GOT3 (cell line): ENCODE measurements at places on chromosomes 6 and 20.

GRCh38 chr20:2507875-2508630 is 662 bp downstream of the ZNF343 start:
- no peak for DNase-seq

- DNase-seq = no peak
Observed at GRCh38 chr6:155110721-155111120, 115.6 kb downstream of the TIAM2 start.

GRCh38 chr20:1907586-1907985 is 12.4 kb downstream of the SIRPA start:
- DNase-seq = no peak

DNA sequence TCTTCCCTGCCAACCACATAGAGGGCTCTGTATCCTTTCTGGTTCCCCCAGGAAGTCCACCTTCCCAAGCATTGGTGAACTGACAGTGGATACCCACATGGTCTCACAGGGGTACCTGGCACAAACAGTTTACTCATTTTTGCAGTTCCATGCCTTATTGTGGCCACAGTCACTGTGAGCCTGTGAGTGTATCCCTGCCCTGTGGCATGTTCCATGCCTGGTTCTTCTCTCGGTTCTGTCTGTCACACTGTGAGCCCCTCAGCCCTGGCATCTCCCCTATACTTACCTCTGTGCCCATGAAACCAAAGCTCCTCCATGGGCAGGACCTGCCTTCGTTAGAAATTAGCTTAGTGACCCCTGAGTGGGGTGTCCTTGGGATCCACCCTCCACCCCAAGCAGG is 107.8 kb downstream of the TOX2 start:
- DNase-seq = no peak

GRCh38 chr6:66662196-66662595 is 955.2 kb upstream of the EYS start:
- no peak for DNase-seq

- DNase-seq = no peak
Observed at GRCh38 chr6:118220429-118221128, 313.5 kb downstream of the SLC35F1 start.

DNA sequence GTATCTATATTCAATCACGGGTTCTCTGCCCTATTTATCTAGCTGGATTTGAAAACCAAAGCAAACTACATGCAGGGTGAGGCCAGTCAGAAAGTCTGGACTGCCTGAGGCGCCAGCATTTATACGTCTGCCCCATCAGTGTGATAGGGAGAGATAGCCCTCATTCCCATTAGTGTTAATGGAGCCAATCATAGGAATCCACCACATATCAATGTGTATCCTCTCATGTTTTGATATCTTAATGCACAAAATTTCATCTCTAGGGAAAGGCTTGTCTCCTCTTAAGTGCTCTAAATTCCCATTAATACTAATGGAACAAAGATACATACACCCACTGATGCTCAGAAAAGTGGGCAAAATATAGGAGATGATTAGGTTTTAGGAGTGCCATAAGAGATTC is 376.2 kb downstream of the BTBD3 start:
- DNase-seq = no peak

DNA sequence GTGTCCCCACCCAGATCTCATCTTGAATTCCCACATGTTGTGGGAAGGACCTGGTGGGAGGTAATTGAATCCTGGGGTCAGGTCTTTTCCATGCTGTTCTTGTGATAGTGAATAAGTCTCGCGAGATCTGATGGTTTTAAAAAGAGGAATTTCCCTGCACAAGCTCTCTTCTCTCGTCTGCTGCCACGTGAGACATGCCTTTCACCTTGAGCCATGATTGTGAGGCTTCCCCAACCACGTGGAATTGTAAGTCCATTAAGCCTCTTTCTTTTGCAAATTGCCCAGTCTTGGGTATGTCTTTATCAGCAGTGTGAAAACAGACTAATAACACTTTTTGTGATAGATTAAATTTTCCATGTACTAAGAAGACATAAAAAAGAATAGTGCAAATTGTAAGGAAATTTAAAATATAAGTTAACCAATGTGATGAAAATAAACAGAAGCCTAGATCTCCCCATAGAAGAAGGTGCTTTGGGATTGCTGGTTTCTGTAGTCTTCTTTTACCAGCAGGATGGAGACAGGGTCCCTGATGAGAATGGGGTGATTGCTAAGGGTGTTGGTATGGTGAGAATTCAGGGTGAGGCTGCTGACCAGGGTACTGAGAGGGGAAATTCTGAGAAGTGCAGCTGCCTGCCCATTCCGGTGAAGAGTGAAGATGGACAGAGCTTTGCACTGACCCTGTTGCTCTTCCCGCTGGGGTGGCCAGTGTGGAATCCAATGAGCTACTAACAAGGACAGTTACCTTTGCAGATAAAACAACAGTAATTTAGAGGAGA is 50.7 kb downstream of the BMP2 start:
- no peak for DNase-seq

DNA sequence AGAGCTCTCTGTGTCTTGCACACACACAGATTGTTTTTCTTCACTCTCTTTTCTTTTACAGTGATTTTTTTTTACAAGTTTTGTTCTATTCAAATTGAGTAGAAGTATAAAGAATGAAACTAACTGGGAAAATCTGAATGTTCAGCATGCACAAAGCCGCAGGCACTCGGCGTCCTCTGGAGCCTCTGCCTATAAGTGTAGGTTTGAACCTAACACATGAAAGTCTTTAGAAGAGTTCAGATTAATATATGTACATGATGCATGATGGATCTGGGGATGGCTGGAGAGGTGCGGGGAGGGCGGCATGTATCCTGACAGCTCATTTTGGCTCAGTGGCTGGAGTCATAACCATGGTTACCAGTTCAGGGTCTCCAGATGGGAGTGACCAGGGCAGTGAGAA is 301.1 kb upstream of the CDH4 start:
- DNase-seq = no peak

DNA sequence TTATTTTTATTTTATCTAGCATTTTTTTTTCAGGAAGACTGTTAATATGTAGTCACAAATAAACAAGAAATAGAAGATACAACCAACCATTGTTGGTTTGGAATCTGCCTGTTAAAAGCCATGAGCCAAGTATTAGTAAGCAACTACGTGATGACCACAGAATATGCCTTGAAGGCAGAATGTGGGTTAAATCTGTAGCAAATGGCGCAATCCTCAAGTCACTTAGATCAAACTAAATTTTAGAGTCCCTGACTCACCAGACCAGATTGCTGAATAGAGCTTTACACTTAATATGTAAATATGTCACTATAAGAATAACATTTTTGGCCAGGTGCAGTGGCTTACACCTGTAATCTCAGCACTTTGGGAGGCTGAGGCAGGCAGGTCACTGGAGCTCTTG is 800.1 kb upstream of the CITED2 start:
- peak; percentile 3 for DNase-seq

- no peak for DNase-seq
Observed at GRCh38 chr6:128694303-128695009, 174.1 kb upstream of the PTPRK start.

DNA sequence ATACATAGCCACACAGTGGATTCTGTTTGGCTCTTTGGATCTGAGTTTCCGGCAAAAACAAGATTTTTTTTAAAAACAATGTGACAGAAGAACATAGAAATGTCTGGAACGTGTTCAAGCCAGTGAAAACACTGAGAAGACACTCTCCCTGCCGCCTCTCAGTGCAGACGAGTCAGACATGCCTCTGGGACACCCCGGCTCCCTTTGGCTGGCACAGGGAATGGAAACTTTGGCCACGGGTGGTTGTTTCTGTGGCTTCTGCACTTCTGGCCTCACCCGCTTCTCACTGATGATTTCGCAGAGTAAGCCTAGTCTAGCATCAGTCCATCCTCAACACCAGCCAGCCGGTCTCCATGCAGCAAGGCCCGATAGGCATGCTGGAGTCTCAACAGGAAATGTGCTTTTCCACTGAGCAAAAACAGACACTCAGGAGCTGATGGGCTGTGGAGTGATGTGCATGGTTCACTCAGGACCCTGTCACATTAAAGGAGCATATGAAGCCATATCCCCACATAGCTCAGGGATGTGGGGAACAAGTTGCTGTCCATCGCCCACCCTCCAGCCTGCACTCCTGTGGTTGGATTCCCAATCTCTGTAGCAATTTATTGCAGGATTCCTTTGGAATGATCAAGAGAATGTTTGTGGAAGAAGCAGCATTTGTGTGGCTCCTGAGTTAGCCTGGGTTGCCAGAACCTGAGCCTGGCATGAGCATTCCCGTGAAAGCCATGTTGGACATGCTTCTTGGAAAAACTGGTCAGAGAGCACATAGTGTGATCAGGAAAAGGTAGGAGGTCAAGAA is 262.0 kb upstream of the RIN2 start:
- no peak for DNase-seq

- DNase-seq = no peak
Observed at GRCh38 chr20:46139266-46139889, 21.3 kb downstream of the CD40 start.

- DNase-seq = no peak
Observed at GRCh38 chr20:50460115-50460607, 50.0 kb upstream of the PTPN1 start.

- DNase-seq = no peak
Observed at GRCh38 chr6:13490402-13490801, 3.0 kb upstream of the GFOD1 start.

DNA sequence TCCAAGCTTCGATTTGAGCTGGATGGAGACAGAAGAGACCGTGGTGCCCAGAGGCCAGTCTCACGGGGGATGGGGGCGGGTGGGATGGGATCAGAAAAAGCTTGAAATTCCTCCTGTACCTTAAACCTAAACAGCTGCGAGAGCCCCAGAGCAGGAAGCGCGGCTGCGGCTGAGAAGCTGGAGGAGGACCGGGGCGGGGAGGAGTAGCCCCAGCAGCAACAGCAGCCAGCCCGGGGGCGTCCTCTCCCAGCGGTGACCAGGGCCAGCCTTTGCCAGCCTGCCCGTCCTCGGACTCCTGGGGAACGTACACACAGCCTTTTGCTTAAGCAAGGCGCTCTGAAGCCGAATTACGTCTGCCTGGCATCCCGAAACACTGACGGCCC is 17.4 kb upstream of the PRDM13 start:
- no peak for DNase-seq

DNA sequence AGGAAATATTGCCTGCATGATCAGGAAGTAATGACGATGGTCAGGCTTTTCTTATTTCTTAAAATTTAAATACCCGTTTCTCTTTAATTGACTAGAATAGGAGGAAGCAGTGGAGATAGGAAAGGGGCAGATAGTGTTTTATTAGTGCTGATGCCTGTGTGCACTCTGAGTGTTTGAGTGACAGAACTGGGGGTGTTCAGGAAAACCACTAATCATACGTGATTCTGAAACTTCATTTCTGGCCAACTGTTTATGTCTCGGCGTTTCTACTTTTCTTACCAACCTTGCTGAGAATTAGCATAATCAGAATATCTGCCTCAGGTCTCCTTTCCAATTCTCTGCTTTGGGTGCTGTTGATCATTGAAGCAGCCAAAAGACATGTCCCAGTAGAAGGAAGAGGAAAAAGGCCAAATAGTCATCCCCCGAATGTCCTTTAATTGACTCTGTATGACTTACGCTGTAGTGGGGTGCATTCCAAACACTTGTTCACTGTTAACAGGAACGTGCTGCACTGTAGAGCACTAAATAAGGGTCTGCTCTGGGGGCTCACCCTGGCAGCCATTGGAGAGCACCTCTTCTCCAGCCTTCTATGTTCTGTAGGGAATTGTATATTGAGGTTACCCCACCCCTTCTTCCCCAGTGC is 152.9 kb downstream of the JARID2 start:
- no peak for DNase-seq

DNA sequence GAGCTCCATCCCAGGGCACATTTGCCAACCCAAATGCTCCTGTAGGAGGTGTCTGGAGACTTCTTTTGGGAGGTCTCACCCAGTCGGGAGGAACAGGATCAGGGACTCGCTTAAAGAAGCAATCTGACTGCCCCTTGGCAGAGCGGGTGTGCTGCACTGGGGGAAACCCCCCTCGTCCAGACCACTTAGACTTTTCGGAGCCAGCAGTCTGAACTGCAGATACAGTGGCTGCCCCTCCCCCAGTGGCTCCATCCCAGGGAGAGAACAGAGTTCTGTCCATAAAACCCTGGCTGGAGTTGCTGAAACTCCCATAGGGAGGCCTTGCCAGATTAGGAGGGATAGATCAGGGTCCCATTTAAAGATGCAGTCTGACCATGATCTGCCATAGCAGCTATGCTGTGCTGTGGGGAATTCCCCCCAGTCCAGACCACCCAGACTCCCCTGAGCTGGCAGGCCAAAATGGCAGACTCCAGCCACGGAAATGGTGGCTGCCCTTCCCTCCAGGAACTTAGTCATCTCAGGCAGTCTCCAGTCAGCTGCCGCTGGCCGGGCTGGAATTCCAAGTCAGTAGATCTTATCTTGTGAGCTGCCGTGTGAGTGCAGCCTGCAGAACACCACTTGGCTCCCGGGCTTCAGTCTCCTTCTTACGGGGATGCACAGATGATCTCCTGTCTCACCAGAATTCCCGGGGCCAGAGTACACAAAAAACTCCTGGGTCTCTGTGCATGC is 278.1 kb upstream of the SASH1 start:
- DNase-seq = no peak

DNA sequence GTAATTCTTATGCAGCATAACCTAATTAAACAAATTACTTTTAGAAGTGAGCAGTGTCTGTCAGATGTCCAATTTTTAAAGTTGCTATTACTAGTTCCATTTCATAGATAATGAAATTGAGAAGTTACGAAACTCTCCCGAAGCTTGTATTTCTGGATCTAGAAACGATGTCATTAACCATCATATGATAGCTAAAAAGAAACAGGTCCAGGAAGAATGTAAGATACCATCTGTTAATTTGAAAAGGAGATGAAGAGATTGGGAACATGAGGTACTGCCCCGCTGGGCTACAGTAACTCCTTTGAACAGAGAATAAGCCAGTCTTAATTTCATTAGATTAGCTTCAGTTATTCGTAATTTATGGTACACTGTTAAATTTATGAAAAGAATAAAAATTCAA is 47.5 kb upstream of the TMX4 start:
- DNase-seq = no peak

- no peak for DNase-seq
Observed at GRCh38 chr6:122008101-122008999, 391.1 kb upstream of the HSF2 start.

DNA sequence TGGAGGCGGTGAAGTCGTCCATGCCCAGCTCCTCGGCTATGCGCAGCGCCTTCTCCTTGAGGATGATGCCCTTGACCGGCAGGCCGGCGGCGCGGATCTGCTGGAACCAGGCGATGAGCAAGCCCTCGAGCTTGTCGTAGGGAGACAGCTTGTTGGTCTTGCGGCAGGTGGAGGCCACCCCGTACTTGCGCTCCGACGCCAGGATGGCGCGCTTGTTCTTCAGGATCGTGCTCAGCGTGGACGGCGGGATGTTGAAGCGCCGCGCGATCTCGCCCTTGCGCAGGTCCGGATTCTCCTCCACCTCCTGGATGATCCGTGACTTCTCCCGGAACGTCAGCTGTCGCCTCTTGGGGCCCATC is 435 bp downstream of the CENPB start:
- no peak for DNase-seq
